ENCODE measurements at places on chromosomes 2 and 18.

DNA sequence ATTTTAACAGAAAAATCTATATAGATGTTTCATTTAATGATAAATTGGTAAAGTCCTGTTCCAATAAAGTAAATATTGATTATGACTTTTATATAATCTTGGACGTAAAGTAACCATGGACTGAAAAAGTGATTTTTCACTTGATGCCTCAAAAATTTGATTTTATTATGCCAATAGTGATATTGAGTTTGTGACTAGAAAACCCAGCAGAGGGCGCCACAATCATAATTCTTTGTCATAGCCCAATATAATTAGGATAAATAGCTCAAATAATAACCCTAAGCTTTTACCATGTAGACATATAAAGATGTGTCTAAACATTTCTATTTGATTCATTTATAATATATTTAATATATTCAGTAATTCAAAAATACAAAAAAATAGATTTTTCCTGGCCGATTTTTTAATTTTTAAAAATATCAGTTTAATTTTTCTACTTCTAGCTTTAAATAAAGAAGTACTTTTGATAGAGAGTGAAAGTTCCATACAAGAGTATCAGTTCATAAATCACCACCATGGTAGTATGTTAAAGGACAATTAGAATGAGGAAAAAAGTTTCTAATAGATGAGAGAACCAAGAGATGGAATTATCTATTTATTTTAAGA, 30.7 kb downstream of the CAMKMT start:
- peak; percentile 57 for DNase-seq

GRCh38 chr2:220568296-220568695, 940.9 kb downstream of the SLC4A3 start:
- DNase-seq, result no peak

- DNase-seq, result peak; percentile 39
Observed at GRCh38 chr18:63505566-63506335, 29.0 kb downstream of the SERPINB5 start.

GRCh38 chr2:239717706-239718105, 307.4 kb downstream of the NDUFA10 start:
- no peak for DNase-seq

DNA sequence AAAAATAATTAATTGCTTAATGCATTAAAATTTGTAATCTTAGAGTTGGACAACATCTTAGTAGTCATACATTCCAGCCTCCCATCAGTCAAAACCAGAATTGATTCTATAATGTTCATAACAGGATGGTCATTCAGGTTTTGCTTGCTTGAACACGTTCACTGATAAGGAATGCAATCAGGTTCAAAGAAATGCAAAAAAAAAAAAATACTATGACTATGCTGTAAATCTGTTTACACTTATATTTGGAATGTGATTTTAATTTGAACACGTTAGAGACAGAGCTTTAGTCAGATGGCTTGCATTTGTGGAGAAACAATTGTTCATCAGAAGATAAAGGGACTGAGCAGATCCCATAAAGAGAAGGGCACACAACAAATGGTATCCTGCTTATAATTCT, 131.3 kb upstream of the UNC80 start:
- no peak for DNase-seq

DNA sequence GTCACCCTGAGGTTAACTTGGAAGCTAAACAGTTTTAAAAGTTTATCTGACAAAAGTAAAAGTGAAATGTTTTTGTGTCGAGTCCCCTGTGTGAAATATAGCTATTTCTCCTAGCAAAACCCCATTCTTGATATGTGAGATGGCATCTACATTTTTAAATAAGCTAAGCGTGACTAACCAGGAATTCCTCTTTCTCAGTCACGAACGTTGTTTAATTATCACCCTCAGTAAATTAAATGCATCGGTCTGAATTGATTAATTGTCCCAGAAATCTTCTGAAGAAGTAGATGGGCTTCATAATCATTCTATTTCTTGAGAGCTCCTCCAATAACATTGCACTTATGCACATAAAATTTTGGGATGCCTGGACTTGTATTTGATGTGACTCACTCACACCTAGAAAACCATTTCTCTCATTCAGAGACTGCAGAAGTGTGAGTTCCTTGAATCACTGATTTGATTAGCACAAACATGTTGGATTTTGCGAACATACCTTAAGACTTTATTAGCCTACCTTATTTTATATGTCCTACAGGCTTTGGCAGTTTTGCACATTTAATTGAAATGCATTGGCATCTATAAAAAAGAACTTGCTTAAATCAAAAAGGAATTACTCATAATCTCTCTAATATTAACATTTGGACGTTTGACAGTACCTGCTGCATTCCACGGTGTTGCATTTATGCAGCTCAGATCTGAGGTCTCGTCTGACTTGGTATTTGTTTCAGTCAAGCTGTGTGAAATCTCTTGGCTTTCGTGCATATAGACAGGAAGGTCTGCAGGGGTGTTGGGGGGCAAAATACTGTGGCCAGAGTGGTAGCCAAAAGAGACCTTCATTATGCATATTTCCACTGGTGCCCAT, 475.2 kb downstream of the EPHA4 start:
- DNase-seq, result no peak

GRCh38 chr2:181239201-181239799, 217.9 kb upstream of the ITGA4 start:
- peak; percentile 20 for DNase-seq

GRCh38 chr2:200443916-200444315, 66.0 kb downstream of the KCTD18 start:
- no peak for DNase-seq

DNA sequence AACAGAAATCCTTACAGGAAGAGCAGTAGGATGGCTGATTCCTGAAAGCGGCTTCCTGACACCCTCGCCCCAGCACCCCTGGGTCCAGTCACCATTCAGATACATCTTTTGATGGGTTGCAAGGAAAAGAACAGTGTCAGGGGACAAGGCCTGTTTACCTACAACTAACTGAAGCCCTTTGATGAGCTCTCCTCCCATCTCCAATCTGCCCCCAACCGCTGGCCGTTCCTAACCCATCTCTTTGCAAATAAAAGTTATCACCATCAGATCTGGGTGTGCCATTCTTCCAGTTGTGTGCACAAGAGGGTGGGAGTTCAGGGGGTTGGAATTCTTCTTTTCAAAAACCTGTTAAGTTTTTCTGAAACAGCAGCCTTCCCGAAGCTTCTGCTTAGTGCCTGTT, 48.9 kb downstream of the ARL4C start:
- no peak for DNase-seq

GRCh38 chr2:160156665-160157064, 43.4 kb downstream of the ITGB6 start:
- no peak for DNase-seq

DNA sequence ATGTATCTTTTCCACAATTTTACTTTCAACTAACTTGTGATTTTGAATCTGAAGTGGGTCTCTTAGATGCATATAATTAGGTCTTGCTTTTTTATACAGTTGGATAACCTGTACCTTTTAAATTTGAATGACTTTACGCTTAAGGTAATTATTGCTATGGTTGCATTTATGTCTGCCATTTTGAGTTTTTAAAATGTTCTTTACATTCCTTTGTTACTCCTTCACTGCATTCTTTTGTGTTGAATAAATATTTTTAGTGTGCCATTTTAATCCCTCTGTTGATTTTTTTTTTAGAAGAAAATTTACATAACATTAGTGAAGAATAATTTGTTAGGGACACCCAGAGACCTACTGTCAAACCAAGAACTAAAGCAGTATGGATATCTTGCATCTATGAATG, 65.3 kb downstream of the BIRC6 start:
- DNase-seq, result no peak

DNA sequence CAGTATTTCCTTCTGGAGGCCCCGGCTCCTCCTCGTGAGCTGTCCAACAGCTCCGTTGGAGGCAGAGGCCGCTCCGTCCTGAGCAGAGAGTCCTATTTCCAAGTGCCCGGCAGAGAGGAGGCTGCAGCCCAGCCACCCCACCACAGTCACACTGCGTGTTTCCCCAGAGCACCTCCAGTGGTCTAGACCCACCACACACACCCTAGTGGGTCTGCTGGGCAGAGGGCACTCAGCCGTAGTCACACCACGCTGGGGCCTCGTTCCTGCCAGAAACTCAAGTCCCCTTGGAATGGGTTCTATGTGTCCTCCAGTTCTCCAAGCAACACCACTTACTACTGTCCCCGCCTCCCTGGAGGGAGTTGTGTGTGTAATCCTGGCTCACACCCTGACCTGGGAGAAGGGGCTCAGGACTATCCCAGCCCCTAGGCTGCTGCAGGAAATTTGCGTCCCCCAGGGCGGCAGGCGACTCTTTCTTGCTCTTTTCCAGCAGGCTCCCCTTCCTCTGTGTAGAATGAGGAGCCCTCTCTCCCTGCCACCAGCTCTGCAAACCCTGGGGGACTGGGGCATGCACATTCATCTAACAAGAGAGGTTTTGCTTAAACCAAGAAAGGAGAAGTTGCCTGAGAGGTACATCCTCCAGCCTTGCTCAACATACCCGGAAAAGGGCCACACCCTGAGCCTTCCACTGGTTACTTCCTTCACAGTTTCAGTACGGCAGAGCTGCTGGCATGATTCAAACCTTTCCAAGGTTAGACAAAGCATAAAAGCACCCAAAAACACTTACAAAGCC, 114.1 kb downstream of the NDUFA10 start:
- DNase-seq, result no peak

DNA sequence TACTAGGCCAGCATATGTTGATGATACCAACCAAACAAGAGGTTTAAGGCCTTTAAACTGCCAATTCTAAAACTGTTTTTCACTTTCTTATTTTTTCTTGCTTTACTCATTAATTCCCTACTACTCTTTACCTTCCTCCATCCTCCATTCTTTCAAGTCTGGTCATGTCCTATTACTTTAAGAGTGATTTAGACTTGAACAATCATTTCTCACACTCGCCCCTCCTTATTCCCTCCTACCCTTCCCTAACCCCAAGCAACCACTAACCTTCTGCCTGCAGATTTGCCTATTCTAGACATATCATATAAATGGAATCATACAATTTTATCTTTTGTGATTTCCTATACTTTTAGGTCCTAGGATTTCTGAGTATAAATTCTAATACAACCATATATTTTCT, 127.7 kb downstream of the USP34 start:
- no peak for DNase-seq

- DNase-seq, result no peak
Observed at GRCh38 chr2:158970241-158970751, 1.9 kb downstream of the TANC1 start.

DNA sequence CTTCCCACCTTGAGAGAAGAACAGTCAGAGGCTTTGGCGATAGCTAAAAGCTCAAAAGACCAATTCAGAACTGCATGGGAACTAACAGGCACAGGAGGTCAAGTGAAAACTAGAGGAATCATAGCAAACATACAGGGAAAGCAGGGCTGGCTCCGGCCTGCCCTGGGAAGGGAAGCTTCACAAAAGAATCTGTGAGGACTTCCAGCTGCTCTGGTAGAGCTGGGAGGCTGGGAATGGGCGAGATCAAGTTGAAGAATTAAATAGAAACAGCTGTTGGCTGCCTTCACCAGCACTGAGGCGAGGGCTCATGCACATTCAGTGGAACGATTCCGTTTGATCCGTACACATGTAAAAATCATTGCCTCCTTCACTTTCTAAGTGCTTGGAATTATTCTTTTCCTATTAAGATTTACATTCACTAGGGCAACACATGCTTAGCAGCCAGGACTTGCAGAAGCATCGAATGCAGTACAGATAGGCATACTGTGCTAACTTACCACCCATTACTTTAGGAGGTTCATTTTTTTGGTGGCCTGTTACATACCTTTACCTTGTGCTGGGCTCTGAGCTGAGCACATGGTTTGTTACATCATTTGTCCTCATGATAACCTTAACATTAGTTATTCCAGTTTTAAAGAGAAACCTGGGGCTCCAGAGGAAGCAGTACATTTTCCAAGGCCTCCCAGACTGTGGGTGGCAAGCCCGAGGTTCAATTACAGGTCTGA, 125.4 kb upstream of the RNF152 start:
- DNase-seq, result no peak

DNA sequence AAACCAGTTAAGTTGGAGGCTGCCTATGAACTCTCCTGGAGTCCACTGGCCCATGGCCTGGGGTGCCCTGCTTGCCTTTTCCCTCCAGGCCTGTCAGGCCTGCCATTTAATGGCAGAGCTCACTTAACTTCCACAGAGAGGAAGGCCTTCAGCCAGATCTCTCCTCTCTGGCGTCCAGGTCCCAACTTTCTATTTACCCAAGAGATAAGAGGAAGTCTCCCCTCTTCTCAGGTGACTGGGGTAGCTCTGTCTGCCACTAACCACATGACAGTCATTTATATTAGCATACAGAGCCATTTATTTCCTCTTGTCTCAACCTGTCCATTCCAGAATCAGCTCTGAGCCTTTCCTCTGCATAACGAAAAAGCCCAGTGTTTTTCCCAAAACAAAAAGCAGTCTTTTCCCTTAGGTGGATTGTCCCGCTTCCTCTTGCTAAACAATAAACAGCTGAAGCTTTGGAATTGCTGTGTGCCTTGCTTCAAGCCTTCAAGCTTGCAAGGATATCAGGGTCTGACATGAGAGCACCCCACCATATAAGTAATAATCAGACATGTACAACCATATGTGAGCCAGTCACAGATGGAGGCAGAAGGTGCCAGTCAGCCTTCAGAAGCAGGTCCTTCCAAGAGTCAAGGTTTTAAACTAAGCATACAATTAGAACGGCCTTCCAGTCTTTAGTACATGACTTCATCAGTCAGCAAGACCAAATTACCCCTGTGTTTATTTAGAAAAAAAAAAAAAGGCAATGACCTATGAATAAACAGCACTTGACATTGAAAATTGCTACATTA, 71.2 kb upstream of the STPG4 start:
- no peak for DNase-seq

GRCh38 chr18:26036635-26037034, 53.8 kb downstream of the SS18 start:
- no peak for DNase-seq

- DNase-seq, result no peak
Observed at GRCh38 chr2:46644690-46645385, 165.5 kb downstream of the TMEM247 start.

GRCh38 chr2:70143314-70144150, 47.3 kb downstream of the C2orf42 start:
- DNase-seq, result peak; percentile 56

DNA sequence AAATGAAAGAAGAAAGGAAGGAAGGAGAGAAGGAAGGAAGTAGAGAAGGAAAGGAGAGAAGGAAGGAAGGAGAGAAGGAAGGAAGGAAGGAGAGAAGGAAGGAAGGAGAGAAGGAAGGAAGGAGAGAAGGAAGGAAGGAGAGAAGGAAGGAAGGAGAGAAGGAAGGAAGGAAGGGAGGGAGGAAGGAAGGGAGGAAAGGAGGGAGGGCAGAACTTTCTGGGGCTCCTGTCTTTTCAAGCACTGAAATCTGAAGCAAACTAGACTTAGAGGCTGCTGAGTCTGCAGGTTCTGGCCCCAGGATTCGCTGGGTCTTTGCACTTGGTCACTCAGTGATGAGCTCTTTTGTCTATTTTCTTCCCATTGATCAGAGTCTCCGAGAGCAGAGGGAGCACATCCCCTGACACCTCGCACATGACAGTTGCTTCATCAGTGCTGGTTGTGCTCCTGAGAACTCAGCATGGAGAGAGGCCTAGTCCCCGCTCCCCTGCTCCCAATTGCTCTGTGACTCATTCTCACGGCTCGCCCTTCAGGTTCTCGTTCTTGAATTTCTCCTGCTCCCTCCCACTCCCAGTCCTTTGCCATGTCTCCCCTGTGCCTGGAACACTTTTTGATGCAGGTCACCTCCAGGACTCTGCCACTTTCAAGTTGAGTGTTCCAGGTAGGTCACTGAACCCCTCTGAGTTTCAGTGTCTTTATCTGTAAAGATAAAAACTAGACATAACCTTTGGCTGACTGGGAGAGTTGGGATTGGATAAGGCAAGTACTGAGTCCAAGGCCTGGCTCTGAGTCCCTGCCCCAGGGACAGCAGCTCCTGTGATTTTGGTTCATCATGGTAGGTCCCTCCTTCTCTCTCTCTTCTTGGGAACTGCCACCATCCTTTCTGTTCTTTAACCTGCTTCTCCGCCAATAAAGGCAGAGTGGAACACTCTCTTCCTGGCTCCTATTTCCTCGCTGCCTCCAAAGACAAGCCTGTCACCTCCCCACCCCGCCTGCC, 55.2 kb downstream of the TNP1 start:
- no peak for DNase-seq
